ENCODE measurements at places on chromosomes 4 and X.

- DNase-seq: no peak
These were observed 609.5 kb upstream of the FAT1 start for GRCh38 chr4:187333151-187333550.

DNA sequence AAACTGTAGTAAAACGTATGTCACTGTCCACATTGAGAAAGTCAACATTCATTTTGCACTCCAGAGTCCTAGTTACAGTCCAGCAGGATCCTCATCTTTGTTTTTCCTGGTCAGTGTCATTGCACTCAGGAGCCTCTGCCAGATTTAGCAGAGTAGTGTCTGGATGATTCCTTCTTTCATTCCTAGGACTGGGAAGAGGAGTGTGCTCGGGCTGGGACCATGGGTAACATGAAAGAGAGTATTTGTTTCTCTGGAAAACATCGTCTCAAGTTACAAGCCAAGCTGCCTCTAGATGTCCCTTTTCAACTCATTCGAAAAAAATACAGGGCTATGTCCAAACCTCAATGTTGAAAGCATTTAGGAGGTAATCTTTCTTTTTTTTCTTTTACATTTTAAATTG, 69.9 kb upstream of the TNIP3 start:
- DNase-seq: no peak

DNA sequence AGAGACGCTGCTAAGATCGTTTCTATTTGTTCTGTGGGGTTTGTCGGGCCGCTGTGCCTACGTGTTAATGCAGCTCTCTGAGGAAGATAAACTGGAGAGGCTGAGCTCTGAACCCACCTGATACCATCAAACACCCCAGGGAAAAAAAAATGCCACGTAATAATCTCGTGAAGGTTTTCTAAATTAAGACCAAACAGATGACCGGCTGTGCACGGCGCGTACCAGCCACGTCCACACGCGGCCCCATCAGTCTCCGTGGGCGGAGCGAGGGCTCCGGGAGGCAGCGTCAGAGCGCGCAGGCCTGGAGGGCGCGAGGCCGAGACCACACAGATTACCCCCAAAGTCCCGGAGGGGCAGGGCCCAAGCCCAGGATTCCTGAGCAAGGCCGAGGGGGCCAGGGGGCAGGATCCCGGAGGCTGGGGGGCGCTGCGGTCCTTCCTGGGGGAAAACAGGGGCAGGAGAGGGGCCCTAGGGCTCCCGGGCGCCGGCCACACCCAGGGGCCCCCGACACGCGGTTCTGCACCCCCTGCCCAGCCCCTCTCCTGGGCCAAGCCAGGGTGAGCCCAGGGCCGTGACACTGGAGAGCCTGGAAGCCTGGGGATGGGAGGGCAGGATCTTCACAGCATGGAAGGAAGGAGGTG, 91.9 kb downstream of the FAM53A start:
- DNase-seq: no peak

- DNase-seq: no peak
These were observed 6.6 kb upstream of the TMEM128 start for GRCh38 chr4:4254666-4255065.

DNA sequence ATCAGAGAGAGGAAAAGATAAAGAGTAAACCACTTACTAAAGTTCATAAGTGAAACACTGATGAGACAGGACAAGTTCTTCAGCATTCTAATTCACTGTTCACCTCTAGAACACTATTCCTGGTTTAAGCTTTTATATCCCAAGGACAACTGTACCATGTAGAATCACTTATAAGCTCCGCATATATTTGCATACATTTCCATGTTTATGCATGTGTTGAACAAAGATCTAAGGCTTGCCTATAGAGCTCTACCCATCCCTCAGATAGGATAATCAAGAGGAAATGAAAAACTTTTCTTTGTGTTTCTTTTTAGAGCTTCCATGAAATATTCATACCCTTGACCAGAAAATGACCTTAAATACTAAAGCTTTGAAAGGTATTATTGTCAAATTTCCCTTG, 156.9 kb upstream of the BMP3 start:
- DNase-seq: no peak

DNA sequence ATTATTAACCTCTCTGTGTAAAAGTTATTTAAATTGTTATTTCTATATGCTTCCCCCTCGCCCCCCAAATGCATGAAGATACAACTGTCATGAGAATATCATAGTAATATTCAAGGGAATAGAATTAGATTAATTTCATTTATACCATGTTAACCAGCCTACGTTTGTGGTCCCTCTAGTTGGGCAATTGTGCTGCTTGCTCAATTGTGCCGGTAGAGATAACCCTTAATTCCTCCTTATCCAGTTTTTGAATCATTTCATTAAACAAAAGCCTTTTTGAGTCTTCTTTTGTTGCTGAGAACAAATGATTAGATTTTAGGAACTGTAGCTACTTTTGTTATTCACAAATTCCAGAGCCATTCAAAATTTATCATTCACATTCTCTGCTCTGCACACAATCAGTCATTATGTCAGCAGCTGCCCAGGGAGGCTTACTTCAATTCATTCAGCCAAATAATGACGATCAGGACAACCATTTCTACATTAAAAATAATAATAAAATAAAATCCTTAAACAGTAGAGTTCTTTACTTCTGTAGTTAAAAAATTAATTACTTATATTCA, 98.1 kb downstream of the ADGRL3 start:
- DNase-seq: no peak

GRCh38 chrX:39556056-39556455, 541.7 kb downstream of the BCOR start:
- no peak for DNase-seq

- no peak for DNase-seq
These were observed 42.9 kb downstream of the MOSPD2 start for GRCh38 chrX:14916017-14916674.

GRCh38 chrX:21056622-21057021, 317.6 kb upstream of the CNKSR2 start:
- no peak for DNase-seq

GRCh38 chrX:44439242-44439794, 95.8 kb upstream of the EFHC2 start:
- no peak for DNase-seq

DNA sequence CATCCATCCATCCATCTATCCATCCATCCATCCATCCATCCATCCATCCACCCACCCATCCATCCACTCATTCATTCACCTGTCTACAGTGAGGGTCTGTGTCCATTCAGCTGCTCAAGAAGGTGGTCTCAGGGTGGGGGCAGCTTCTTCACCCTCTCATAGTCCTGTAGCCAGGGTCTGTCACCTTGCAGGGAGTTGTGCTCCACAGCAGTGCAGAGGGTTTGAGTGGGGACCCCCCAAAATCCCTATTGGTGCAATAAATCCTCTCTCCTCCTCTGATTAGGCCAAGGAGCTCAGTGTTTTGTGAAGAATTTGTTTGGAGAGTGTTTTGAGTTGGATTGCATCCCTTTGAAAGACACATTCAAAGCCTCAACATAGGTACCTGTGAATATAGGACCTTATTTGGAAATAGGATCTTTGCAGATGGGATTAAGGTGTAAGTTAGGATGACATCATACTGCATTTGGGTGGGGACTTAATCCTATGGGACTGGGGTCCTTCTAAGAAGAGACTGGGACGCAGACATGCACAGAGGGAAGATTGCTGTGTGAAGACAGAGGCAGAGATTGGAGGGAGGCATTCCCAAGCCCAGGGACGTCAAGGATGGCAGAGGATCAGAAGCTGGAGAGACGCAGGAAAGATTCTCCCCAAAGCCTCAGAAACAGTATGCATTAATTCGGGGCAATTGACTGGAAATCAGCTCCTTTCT, 12.0 kb downstream of the P2RY8 start:
- no peak for DNase-seq
